ENCODE measurements at places on chromosomes 12 and 14.

- no peak for DNase-seq
These were observed 275.7 kb downstream of the DAD1 start for GRCh38 chr14:22313172-22313801.

- DNase-seq, result no peak
These were observed 210.9 kb downstream of the MED13L start for GRCh38 chr12:116066381-116067230.

GRCh38 chr12:1873531-1874510, 44.6 kb downstream of the CACNA2D4 start:
- DNase-seq, result no peak

- no peak for DNase-seq
These were observed 28.5 kb downstream of the ARF6 start for GRCh38 chr14:49921401-49921800.

DNA sequence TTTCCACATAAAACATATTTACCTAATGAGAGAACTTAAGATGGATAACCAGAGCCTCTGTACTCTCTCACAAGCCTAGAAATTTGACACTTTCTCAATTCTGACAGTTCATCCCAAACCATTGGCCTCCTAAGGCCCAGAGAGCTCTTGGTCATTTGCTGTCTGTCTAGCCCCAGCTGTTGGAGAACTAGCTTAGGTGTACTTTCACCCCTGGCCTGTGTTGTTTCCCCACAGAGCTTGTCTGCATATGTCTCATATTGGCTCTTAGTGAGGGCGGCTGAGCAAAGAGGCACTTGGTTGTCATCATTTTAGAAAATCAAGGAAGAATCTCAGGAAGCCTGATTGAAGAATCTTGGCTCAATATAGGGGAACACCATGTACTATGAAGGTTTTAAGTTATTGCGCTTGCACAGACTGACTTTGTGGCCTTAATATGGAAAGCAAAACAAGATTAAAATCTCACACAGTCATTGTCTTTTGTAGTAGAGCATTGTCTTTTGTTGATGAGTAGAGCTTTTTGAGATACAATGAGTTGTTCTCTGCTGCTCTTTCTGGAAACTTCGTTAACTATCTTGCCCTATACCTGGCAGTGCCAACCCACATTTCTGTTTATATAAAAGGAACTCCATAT, 324.6 kb downstream of the RAD51B start:
- no peak for DNase-seq

DNA sequence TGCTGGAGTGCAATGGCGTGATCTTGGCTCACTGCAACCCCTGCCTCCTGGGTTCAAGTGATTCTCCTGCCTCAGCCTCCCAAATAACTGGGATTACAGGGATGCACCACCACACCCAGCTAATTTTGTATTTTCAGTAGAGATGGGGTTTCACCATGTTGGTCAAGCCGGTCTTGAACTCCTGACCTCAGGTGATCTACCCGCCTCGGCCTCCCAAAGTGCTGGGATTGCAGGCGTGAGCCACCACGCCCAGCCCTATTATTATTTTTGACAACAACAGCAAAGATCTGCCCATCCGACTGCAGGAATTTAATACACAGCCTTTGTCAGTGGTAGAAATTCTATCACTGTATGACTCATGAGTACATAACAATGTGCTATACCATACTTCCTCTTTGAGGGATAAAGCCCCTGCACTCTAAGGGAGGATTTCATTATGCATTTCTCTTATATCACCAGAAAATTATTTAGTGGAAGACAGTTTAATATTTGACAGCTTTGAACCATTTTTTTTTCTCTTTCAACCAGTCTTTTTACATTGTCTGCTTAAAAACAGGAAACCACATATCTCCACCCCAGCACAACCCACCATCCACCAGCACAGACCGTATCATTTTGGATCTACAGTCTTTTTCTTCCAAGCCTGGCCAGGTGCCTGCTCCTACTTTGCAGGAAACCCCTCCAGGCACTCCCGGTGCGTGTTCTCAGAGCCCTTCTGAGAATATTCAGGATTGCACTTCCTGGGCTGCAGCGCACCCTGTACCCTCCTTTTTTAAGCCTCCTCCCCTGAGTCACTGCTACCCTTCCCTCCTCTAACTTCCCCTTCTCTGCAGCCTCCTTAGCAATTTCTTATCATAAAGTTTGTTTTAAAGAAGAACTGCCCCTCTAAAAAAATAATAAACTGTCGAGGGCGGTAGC, 594 bp downstream of the ARHGDIB start:
- DNase-seq, result no peak

GRCh38 chr12:24539646-24540045, 409.3 kb downstream of the BCAT1 start:
- DNase-seq, result no peak

DNA sequence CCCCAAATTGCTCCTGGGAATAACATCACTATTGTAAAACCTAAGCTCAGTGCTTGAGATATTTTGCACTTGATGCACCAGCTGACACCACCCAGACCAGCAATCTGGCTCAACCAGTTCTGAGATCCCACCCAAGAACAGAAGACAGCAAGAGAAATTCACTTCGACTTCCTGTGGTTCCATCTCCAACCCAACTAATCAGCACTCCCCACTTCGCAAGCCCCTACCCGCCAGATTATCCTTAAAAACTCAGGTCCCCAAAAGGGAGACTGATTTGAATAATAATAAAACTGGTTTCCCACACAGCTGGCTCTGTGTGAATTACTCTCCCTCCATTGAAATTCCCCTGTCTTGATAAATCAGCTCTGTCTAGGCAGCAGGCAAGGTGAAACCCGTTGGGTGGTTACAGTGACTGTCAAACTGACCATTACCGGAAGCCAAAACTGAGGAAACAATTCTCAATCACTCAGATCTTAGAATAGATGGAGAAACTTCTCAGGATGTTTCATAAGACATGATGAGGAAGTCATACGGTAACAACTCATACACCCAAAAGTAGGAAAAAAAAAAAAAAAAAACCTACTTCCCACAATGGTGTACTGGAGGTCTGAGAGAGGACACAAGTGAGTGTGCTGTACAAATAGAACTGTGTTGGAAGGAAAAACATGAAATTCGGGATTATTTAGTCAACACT, 92.4 kb downstream of the TMTC1 start:
- DNase-seq, result no peak

GRCh38 chr14:23562822-23563472, 4.6 kb downstream of the AP1G2 start:
- no peak for DNase-seq

- no peak for DNase-seq
These were observed 81.8 kb upstream of the EGLN3 start for GRCh38 chr14:34032720-34033119.

DNA sequence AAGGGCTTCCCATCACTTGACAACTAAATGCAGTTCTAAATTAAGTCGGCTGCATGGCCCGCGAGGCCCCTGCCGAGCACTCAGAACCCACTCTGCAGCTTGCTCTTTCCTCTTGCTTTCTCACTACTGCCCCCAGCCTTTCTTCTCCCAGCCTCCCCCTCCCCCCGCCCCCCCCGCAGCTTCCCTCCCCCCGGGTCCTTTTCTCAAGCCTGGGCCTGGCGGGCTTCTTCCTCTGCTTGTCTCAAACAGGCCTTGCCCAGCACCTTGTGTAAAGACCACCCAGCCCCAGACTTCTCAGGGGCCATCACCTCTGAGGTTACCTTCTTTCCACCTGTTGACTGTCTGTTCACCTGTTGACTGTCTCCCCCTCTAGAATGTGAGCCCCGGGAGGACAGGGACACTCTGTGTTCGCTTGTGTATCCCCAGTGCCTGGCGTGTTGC, 1.1 kb downstream of the CYP46A1 start:
- no peak for DNase-seq

- no peak for DNase-seq
These were observed 25.5 kb downstream of the ATF7IP start for GRCh38 chr12:14390870-14391530.

- DNase-seq, result no peak
These were observed 685 bp upstream of the CDH24 start for GRCh38 chr14:23057757-23058653.
